ENCODE measurements at places on chromosomes 5 and 9.

DNA sequence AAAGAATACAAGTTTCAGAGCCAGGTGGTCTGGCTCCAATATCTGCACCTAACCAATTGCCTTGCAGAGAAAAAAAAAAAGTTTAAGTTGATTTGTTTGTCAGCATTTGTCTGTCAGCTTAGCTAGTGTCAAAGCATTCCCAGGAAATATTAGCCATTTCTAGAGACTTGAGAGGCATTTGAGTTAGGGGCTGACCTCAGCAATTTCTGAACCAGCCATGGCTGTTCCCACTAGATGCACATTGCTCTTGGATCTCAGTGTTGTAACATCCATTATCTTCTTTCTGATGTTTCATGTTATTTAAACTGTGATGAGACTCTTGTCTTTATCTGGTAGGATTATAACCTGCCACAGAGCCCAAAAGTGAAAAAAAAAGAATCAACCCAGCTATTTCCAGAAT, 102.3 kb downstream of the NDUFAF2 start:
- no peak for DNase-seq

DNA sequence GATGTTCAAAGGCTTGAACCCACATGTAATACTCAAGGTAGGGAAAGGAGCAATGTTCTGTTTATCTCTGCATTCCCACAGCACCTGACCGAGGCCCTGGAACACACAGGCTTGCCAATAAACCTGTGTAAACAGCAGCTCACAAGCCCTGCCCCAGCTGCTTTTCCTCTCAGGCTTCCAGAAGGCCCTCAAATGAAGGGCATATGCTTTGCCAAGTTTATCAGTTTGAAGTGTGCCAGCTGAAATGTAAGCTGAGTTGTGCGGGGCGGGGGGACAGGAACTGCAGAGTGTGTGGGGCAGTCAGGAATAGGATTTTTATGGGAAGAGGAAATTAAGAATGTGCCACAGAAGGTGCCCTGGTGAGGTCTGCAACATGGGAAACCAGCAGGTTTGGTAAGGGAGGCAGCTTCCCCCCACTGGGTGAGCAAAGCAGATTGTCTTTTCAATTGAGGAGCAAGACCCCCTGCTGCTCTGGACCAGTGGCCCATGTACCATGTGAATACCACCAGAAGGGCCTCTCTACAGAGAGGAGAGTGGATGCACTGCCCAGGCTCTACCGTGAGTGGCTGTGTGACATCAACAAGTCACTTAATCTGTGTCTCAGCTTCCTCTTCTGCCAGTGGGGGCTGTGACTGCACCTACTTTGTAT, 194.8 kb downstream of the SPOCK1 start:
- no peak for DNase-seq

DNA sequence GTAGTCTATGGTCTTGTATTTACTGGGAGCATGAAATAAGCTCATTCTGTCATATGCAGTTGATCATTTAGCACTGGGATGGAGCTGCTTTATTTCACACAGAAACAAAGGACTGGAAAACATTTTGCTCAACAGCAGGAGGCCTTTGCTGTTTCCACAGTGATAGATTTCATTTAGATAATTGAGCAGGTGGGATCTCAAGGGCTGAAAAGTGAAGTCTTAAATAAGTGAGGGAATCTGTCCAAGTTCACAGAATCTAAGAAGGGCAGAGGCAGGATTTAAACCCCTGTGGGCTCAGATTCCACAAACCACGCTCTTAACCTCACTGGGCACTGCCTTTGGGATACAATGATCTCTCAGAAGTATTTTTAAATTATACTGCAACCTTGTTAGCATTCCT, 47.8 kb downstream of the PRLR start:
- DNase-seq = no peak

DNA sequence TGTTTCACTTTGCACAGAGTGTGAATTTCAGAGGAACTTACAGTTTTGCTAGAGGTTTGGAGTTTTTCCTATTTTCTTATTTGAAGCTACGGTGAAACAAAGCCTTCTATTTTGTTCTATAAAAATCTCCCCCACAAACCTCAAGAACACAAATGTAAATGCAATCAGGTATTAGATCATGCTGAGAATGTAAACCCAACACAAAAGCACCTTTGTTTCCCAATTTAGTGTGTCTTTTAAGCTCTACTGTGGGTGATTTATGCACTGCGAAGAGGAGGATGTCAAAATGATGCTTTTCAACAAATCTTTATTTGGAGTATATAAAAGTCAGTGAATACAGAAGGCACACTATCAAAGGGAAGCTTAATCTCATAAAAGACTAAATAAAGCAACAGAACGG, 4.3 kb upstream of the DRD1 start:
- peak; percentile 53 for DNase-seq

- DNase-seq = no peak
Measured at GRCh38 chr9:121649476-121650216, 1.8 kb upstream of the DAB2IP start.

DNA sequence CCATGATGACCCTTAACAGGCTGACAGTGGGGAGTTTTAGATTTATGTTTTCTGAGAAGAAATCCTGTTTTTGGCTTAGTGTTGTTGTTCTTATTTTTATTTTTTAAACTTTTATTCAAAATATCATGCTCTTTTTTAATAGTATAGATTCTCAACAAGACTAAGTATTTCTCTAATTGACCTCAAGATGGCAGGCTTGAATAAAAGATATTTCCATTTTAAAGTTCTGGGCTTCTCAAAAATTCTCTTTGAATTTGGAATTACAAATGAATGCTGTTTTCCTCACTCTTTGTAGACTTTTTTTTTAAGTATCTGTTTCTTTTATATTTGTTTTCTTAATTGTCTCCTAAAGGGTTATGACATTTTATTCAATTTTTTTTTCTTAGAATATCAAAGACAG, 50.0 kb upstream of the SH3GL2 start:
- DNase-seq = no peak

DNA sequence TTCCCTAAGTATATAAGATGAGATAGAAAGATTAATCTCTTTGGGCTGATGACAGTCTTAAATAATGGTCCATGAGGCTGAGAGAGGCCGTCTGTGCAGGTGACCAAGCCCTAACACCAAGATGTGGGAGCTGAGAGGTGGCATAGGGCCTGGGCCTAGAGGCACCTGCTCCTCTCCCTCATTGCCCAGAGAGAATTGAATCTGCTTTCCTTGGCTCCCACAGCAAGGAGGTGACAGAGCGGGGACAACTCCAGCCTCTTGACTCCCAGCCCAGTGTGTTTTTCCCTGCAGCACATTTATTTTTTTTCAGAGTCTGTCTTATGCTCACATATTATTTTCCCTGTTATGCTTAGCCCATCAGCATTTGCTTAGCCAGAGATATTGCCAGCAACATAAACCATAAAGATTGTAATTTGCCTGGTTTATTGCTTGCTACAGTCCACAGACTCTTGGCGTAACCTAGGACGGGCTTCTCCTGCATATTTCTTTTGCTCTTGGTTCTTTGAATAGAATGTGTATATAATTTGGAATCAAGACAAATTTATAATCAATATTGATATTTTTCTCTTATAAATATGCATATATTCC, 105.6 kb downstream of the NTRK2 start:
- no peak for DNase-seq

DNA sequence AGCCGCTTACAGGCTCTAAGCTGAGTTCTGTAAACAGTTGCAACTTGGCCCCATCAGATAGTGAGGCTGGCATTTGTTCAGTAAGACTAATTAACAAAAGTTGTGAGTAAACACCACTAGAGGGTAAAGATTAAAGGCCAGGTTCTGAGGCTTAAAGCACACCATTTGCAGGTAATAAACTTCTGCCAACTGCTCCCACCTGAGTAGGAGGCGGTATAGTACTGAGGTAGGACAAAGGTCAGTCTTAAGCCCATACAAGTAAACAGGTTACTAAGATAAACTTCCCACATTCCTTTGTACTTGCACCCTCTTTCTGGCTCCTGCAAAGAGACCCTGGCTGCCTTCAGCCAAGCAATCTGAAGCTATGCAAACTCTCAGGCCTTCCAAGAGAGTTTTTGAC, 419.6 kb downstream of the DNAH5 start:
- DNase-seq = no peak

GRCh38 chr5:169048181-169049125, 252.5 kb downstream of the SLIT3 start:
- DNase-seq = no peak

GRCh38 chr9:34560599-34561214, 28.8 kb downstream of the CNTFR start:
- no peak for DNase-seq

DNA sequence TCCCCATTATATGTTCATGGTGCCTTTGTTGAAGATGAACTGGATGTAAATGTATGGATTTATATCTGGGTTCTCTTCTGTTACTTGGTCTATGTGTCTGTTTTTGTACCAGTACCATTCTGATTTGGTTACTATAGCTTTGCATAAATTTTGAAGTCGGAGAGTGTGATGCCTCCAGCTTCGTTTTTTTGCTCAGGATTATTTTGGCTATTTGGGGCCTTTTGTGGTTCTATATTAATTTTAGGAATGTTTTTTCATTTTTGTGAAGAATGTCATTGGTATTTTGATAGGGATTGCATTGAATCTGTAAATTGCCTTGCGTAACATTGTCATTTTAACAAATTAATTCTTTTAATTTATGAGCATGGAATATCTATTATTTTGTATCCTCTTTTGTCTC, 36.6 kb upstream of the ZNF366 start:
- no peak for DNase-seq

- no peak for DNase-seq
Measured at GRCh38 chr9:2493109-2493508, 128.5 kb upstream of the VLDLR start.

GRCh38 chr5:5645198-5645597, 222.7 kb downstream of the ICE1 start:
- no peak for DNase-seq

- DNase-seq = no peak
Measured at GRCh38 chr5:134582941-134583340, 49.7 kb downstream of the SAR1B start.

- DNase-seq = no peak
Measured at GRCh38 chr5:62139741-62140140, 166.3 kb upstream of the KIF2A start.

GRCh38 chr9:36980148-36980974, 53.7 kb downstream of the PAX5 start:
- DNase-seq = peak; percentile 53

GRCh38 chr9:134046894-134047681, 20.7 kb downstream of the BRD3 start:
- DNase-seq = no peak

DNA sequence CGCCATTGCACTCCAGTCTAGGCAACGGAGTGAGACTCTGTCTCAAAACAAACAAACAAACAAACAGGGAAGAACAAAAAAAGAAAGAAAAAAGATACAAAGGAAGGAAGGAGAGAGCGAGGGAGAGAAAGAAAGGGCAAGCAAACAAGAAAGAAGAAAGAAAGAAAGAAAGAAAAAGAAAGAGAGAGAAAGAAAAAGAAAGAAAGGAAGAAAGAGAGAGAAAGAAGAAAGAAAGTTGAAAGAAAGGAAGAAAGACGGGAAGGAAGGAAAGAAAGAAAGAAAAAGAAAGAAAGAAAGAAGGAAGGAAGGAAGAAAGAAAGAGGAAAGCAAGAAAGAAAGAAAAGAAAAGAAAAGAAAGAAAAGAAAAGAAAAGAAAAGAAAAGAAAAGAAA, 13.1 kb upstream of the ALDOB start:
- DNase-seq = no peak

GRCh38 chr5:81225463-81225862, 7.7 kb upstream of the CKMT2 start:
- DNase-seq = no peak

GRCh38 chr5:154198611-154199230, 8.2 kb downstream of the GALNT10 start:
- DNase-seq = no peak

DNA sequence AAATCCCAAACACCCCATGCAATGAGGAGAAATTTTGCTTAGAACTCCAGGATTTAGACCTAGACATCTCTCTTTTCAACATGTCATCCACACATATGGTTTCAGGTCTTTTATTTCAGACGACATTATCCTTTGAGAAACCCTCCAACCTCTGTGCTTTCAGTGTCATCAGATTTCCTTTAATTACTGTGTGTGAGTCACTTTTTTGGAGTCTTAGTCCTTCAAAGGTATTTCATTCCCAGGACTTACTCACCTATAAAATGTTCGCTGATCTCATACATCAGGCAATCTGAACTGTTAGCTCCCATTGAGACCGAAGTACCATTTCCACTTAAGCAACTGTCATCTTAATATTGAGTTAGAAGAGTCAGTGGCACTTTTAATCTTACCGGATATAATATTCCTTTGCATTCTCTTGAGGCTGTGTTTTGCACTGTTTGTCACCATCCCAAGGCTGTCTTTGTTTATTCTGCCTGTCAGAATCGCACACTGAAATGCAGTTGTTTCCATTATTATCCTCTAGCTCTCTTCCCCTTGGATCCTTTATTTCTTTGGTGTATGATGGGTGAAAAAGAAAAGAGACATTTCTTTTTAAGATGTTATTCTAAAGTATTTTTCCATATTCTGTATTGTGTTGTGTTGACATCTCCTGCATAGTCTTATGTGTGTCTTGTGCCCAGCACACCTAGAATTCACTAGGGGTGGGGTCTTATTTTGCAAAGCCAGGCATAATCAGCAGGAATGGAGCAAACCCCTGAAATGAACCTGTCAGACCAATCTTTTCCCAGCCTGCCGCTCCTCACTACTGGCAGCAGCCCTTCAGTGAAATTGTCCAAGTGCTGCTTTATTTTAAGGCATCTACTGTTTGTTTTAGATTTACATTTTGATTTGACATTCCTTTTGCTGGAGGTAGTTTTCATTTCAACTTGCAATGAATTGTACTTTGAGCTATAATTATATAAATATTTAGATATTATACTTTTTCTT, 155.4 kb downstream of the PAM start:
- peak; percentile 48 for DNase-seq

DNA sequence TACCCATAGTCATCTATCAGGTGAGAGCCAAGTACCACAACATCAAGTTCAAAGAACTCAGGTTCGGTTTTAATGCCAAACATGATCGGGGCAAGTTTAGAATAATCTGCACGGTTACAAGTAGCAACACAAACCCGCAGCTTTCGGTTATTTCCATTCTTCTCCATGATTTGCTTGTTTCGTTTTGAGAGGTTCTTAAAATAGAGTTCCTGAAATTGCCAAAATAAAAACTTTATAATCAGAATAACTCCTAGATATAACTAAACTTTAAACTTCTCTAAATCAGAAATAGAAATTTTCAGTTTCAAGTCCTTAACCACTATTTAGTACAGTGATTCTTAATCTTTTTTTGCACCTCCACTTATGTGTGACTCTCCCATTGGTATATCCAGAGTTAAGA, 9.1 kb downstream of the GNE start:
- no peak for DNase-seq

GRCh38 chr5:39448506-39449128, 23.8 kb upstream of the DAB2 start:
- no peak for DNase-seq

GRCh38 chr9:7228726-7229125, 471.0 kb downstream of the KDM4C start:
- DNase-seq = no peak

DNA sequence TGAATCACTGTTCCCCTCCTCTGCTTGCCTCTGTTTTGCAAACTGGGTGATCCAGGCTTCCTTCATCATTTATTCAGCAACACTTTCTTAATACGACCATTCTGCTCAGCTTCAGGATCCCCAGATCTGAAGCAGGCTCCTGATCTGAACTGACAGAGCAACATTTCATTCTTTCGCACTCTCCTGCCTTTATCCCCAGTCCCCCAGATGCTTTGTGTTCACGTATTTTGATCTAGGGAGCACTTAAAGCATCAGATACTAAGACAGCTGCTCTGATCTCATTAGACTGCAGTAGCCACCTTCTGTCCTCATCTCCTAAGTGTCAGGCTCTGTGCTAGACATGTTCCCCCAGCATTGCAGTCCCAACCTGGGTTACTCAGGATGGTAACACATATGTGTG, 158.0 kb downstream of the TRIO start:
- DNase-seq = no peak

GRCh38 chr5:149153751-149154610, 12.7 kb downstream of the ABLIM3 start:
- no peak for DNase-seq
